ENCODE measurements at places on chromosomes 2 and 18.

DNA sequence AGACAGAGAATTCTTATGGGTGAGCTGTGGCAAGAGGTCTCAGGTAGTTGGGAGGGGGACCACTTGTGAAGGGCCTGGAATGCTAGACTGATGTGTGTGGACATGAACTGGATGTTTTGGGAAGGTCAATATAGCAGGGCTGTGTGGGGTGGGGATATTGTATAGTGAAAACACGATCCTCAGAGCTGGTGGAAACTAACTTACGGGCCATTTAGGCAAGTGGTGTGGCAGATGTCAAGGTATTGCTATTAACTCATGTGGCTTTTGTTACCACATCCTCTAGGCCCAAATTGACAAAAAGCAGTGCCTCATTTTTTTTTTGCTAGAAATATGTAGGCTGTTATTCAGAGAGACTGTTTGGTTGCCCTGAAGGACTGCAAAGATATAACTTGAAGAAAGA, 8.0 kb upstream of the GALNT1 start:
- DNase-seq, result no peak

DNA sequence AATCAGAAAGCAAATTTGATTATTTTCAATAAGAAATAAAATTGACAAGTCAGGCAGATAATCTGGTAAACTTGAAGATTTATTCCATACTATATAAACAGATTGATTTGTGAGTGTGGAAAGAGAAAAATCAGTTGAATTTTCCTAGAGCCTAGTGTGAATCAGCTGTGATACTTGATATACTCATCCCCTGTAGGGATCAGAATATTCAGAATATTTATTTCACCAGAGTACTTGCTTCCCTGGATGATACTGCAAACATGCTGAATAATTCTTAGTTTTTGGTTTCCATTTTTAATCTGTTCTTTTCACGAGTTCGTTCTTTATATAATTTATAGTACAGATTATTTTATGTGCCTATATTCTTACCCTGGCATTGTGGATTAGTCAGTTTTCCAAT, 142.8 kb downstream of the GALNT3 start:
- DNase-seq, result no peak

GRCh38 chr2:150520887-150521664, 33.6 kb upstream of the RND3 start:
- no peak for DNase-seq

DNA sequence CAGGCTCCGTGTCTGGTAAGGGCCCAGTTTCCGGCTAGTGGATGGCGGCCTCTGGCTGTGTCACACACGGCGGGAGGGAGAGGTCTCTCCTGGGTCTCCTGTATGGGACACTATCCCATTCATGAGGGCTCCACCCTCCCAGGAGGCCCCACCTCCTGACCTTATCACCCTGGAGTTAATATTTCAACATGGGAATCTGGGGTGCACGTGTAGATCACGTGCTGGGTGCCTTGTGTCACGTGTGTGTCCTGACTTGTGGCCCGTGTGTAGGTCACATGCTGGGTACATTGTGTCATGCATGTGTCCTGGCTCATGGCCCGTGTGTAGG, 9.9 kb downstream of the NEU4 start:
- no peak for DNase-seq

DNA sequence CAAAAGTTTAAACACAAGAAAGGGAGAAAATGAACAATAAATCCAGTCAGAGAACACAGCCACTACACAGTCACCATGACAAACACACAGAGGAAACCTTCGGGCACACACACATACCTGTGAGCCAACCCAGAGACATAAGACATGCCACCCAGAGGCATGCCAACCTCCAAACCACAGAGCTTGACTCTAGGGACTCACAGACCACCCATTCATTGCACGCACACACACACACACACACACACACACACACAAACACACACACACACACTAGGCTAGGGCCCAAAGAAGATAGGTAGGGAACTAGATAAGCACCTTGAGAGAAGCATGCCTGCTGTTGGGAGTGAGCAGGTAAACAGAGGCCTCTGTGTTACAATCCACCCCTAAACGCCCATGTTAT, 9.1 kb downstream of the SIX3 start:
- no peak for DNase-seq

DNA sequence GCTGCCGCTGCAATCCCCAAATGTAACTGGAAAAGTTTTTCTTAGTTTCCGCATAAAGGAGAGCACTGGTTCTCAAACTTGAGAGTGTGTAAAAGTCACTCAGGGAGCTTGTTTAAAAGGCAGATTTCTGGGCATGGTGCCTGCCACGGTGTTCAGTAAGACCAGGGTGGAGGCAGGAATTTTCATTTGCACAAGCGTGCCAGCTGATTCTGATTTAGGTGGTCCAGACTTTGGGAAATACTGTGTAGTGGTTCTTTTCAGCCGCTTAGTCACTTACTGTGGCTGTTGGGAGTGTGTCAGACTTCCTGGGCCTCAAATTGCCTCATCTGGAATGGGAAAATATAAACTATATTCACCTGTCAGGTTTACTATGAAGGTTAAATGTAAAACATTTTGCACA, 788 bp downstream of the ARMC9 start:
- DNase-seq, result no peak

- no peak for DNase-seq
These were observed 56.6 kb downstream of the XRCC5 start for GRCh38 chr2:216165711-216166110.

GRCh38 chr2:109322111-109322510, 193.1 kb downstream of the SH3RF3 start:
- no peak for DNase-seq

GRCh38 chr2:191635333-191636234, 42.4 kb upstream of the NABP1 start:
- DNase-seq, result no peak

DNA sequence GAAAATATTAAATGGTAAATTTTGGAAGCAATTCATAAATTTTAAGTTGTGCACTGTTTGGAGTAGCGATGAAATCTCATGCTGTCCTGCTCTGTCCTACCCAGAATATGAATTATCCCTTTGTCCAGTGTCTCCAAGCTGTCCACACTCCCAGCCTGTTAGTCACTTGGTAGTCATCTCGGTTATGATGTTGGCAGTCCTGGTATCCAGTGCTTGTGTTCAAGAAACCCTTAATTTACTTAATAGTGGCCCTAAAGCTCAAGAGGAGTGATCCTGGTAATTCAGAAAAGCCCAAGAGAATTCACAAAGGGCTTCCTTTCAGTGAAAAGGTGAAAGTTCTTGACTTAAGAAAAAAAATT, 71.8 kb upstream of the STAM2 start:
- no peak for DNase-seq

GRCh38 chr2:21422050-21422449, 298.3 kb downstream of the TDRD15 start:
- DNase-seq, result no peak

- no peak for DNase-seq
These were observed 209.7 kb downstream of the WDPCP start for GRCh38 chr2:63378589-63378988.

DNA sequence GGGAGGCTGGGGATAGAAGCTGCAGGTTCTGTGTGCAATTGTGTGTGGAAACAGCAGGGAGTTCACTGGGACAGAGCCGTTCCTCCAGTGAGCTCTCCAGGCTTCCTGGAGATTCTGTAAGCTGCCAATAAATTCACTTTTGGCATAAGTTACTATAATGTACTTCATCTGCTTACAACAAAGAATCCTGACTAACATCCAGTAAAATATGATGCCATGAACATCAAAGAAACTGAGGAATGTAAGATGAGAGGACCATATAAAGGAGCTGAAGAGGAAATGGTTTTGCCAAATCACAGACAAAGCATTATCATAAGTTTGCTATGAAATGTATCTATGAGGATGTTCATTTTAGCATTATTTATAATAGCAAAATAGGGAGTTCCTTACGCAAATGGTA, 175.3 kb downstream of the KCNE4 start:
- no peak for DNase-seq

- DNase-seq, result no peak
These were observed 678.8 kb downstream of the DCC start for GRCh38 chr18:53018791-53019190.

DNA sequence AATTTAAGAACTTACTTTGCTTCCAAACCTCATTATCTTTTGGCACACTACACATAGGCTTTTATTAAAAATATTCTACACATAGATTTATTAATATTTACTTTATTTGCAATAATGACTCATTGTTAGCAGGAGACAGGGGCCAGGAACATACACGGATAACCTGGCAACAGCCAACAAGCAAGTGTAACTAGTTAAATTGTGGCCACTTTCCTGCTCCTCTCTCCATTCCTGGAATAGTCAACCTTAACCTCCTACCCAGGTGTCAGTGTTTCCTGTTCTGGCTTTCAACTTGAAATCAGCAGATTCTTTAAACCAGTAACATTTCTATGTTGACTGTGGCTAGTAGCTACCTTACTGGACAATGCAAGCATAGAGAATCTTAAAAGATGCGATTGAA, 26.5 kb downstream of the ACVR1 start:
- DNase-seq, result no peak

DNA sequence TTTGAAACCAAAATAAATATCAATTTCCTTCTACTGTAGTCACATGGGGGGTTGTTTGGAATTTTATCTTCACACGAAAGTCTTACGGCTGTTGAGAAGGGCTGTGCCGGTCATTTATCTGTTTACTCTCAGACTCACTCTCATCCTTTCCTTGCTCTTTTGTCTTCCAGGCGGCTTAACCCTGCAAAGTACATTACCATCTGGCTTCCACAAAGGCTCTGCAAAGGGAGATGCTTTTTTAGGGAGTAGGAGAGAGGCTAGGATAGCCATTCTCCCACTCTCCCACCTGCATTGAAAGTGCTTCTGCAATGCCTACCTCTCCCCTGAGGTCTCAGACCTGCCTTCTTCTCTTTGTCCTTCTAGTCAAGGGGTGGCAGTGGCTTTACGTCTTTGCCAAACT, 247.6 kb downstream of the MEIS1 start:
- DNase-seq, result no peak

DNA sequence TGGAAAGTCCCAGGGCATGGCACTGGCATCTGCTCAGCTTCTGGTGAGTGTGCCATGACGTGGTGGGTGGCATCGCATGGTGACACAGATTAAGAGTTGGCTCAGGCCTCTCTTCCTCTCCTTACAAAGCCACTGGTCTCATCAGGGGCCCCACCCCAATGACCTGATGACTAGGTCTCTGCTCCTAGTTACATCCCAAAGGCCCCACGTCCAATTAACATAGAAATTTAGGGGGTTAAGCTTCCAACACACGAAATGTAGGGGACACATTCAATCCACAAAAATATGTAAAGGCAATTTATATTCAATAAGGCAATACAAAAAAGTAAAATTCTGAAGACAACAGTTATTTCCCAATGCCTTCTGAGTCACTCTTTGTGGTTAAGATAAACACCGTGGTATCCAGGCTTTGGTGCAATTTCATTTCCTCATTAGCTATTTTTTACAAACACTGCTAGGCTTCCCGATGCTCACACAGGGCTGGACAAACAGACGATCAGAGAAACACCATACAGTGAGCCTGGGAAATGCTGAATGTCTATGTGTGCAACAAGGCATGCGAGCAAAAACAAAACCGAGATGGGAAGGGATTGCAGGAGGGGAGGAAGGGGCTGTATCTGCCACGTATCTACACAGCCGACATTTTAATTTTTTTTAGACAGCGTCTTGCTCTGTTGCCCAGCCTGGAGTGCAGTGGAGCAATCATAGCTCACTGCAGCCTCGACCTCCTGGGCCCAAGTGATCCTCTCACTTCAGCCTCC, 67.2 kb downstream of the MBP start:
- DNase-seq, result no peak

DNA sequence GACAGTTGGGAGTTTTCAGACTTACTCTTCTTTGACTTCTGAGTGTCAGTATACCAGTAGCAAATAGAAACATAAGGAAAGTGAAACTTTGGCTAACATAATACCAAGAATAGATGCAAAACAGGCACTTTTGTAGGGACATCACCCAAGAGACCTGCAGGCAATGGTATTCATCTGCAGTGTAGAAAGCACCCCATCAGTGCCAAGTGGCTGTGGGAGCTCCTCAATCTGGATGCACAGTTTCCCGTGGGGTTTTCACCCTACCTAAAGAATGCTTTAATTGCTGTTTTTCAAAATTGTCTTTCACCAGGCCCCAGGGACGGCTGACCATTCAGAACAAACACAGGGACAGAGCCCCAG, 96.6 kb upstream of the GPR45 start:
- DNase-seq, result no peak

DNA sequence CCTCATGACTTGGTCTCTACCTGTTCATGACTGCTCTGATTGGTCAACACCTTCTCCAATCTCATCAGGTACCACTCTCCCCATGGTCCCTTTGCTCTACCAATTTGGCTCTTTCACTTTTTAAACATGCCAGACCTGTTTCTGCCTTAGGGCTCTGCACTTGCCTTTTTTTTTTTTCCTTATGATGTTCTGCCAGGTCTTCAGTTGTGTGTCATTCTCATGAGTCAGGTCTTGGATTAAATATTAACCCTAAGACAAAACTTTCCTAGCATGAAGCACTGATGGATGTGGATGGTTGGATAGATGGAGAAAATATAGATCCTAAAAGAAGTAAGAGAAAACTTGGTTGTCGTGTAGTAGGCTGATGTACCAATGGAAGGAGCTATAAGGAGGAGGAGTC, 219.3 kb downstream of the TTC32 start:
- DNase-seq, result no peak

DNA sequence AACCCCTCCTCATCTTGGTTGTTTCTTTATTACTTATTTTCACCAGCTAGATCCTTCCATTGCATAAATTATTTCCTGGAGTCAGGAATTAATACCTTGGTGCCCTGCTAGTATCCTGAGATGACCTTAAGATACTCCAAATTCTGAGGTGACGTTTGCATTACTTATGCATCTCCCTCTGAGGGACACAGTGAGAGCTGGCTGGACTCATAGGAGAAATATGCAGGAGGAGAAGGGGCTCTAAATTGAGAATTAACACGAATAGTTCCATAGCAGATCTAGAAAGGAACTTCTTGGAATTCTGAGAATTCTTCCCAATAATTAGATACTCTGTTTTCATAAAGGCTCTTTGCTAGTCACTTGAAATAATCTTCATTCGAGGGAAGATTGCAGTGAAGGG, 310.6 kb upstream of the ZEB2 start:
- DNase-seq, result no peak

DNA sequence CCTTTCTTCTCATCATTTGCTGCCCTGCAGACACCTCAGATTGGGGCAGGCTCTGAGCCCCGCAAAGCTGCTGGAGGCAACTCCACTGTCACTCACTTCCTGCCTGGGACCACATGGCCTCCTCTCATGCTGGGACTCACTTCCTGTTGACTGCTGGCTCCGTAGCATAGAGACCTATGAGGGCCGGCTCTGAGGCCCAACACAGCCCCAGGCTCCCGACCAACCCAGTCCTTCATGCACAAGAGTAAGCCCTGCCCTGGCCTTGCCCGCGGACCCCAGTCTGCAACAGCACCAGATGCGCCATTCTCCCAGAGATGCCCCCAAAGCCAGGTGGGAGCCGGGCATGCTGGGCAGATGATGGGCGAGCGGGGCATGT, 55.7 kb downstream of the DNMT3A start:
- peak; percentile 45 for DNase-seq

Data from T-helper 1 cell (primary cell).